ENCODE measurements at places on chromosomes 1 and 21. TPM values are rescaled to one million over a fixed set of nuclear protein-coding genes. Genes with fewer than 3 reads are reported as not detected.
A peak's percentile ranks its signal among the peaks of the same experiment; 100 is the strongest.

Gene ZNHIT6
- 20.0 TPM for total RNA-seq

Gene KCNT2
- total RNA-seq: 26.2 TPM

DNA sequence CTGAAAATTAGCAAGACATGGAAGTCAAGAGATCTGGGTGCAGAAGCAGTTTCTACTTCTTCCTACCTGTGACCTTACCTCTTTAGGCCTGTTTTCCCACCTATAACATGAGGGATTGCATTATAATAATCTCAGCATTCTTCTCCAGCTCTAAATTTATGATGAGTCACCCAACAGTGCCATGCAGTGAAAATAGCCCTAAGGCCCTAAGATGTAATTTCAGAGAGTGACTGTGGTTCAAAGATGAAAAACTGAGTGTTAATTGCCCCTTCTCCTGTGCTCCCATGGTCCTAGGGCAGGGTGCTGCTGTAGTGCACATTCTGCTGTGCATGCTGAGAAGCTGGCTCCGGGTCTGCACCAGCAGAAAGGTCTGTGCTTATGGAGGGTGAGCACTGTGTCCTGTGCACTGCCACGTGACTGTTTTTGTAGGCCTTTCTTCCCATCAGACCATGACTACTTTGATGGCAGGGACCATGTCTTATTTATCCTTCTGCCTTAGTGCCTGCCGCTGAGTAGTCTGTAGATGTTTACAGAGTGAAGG lies 29.7 kb downstream of the JUN start:
- H3K27ac ChIP-seq: peak overlapping the region; percentile 87
- no peaks in the 10 kb centered on the region for H3K27me3 ChIP-seq
- H3K36me3 ChIP-seq: no peaks in the 10 kb centered on the region
- peaks cover 34% of the 10 kb centered on the region for H3K4me1 ChIP-seq
- H3K4me3 ChIP-seq: no peak overlapping the region

Gene GJC2
- total RNA-seq: 1.6 TPM

DNA sequence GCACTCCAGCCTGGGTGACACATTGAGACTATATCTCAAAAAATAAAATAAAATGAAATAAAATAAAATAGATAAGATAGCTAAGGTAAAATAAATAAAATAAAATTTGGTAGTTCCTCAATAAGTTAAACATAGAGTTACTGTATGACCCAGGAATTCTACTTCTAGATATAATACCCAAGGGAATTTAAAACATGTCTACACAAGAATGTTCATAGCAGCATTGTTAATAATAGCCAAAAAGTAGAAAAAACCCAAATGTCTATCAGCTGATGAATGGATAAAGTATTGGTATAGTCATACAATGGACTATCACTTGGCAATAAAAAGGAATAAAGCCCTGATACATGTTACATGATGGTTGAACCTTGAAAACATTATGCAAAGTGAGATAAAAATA lies 47.8 kb downstream of the CEP350 start:
- no peaks in the 10 kb centered on the region for H3K4me1 ChIP-seq
- DNase-seq: no peak
- no peak overlapping the region for H3K4me3 ChIP-seq
- no peak overlapping the region for H3K27ac ChIP-seq

GRCh38 chr21:38875694-38876492 lies 70.2 kb downstream of the ETS2 start:
- no peaks in the 10 kb centered on the region for H3K27me3 ChIP-seq
- no peak overlapping the region for H3K4me3 ChIP-seq
- peaks cover 8% of the 10 kb centered on the region for H3K36me3 ChIP-seq

- H3K27ac ChIP-seq: no peak overlapping the region
- peaks cover 13% of the 10 kb centered on the region for H3K4me1 ChIP-seq
- H3K4me3 ChIP-seq: no peak overlapping the region
- no peak for DNase-seq
Measured at GRCh38 chr1:156245451-156246232, 2.2 kb downstream of the PAQR6 start.

GRCh38 chr1:175278734-175279116 lies 86.1 kb upstream of the KIAA0040 start:
- no peak for DNase-seq
- H3K4me3 ChIP-seq: no peak overlapping the region
- no peaks in the 10 kb centered on the region for H3K27me3 ChIP-seq
- H3K27ac ChIP-seq: no peak overlapping the region

- H3K27ac ChIP-seq: no peak overlapping the region
- DNase-seq: no peak
- H3K36me3 ChIP-seq: no peaks in the 10 kb centered on the region
- H3K4me3 ChIP-seq: no peak overlapping the region
- H3K27me3 ChIP-seq: peaks cover 25% of the 10 kb centered on the region
Measured at GRCh38 chr21:39453571-39454179, 1.9 kb downstream of the SH3BGR start.

DNA sequence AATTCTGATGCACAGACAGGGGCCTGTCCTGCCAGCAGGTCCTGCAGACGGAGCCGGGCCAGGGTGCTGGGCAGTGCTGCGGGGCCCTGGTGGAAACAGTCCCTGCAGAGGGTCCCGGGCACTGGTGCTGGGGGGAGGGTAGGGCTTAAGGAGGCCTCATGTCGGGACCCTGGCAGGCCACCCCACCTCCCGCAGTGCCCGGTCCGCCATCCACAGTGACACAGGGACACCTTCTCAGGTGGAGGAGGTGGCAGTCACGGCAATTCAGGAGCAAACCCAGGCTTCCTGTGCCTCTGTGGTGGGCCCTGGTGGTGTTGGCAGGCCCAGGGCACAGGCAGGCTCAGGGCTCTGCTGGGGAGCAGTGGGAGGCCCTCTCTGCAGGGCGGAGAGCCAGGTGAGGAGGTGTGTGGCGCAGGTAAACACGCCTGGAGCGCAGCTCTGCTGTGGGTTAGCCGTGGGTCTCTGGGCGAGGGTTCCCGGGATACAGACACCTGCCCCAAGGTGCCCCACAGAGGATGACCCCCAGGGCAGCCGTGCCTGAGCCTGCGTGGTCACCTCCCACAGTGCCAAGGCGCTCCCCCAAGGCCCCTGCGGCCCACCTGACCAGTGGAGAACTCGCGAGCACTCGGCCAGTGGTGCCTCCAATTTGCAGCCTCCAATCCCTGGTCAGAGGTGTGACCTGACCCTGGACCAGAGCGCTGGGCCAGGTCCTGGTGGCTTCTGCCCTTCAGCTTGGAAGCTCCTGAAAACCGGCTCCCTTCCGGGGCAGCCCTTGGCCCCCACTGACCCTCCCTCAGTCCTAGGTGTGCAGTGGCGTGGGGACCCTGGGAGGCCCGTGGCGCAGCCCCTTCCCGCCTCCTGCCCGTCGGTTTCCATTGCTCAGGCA lies 19.2 kb downstream of the COL18A1 start:
- H3K4me1 ChIP-seq: peaks cover 37% of the 10 kb centered on the region
- H3K27me3 ChIP-seq: no peaks in the 10 kb centered on the region
- DNase-seq: no peak
- no peak overlapping the region for H3K27ac ChIP-seq

GRCh38 chr1:150708595-150708994 lies 11.6 kb upstream of the GOLPH3L start:
- peaks cover 22% of the 10 kb centered on the region for H3K27me3 ChIP-seq

DNA sequence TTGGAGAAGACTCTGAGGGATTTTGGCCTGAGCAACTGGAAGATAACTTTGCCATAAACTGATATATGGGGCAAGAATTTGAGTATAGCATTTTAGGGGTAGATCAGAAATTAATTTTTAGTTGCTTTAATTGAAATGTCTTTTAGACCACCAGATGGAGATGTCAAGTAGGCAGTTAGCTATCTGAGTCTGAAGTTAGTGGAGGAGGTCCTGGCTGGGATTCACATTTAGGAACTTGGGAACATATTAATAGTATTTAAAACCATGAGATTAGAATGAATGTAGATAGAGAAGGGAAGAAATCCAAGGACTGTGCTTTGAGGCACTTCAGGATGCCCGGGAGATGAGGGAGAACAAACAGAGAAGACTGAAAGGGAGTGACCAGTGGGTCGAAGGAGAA lies 32.6 kb downstream of the SLC44A3 start:
- no peaks in the 10 kb centered on the region for H3K36me3 ChIP-seq
- DNase-seq: no peak
- peaks cover 4% of the 10 kb centered on the region for H3K4me1 ChIP-seq
- H3K27me3 ChIP-seq: no peaks in the 10 kb centered on the region
- no peak overlapping the region for H3K4me3 ChIP-seq

Gene FLG
- total RNA-seq: not detected

DNA sequence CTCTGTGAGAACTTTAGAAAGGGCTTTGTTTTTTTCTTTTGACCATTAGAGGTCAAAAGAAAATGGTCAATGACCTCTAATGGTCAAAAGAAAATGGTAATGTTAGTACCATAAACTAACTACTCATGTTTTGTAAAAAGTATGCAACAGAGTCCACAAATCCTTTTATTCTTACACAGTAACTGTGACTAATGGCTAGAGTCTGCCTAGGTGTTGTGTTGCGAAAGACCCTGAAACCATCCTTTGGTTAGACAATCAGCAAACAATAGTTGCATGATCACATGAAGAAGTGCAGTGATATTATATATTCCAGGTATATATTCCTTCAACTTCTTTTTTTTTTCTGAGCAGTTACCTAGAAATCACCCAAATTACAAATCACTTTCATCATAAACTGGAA lies 40.9 kb downstream of the NEGR1 start:
- no peak overlapping the region for H3K27ac ChIP-seq
- H3K4me3 ChIP-seq: no peak overlapping the region
- no peaks in the 10 kb centered on the region for H3K4me1 ChIP-seq
- H3K27me3 ChIP-seq: no peaks in the 10 kb centered on the region

GRCh38 chr1:94783342-94784189 lies 36.6 kb upstream of the SLC44A3 start:
- no peak for DNase-seq
- H3K27me3 ChIP-seq: peaks cover 5% of the 10 kb centered on the region
- H3K4me1 ChIP-seq: peaks cover 15% of the 10 kb centered on the region
- peak overlapping the region; percentile 85 for H3K27ac ChIP-seq
- peaks cover under 1% of the 10 kb centered on the region for H3K36me3 ChIP-seq

GRCh38 chr1:94658221-94658620 lies 116.7 kb upstream of the F3 start:
- no peak overlapping the region for H3K27ac ChIP-seq
- peaks cover 9% of the 10 kb centered on the region for H3K4me1 ChIP-seq
- H3K4me3 ChIP-seq: no peak overlapping the region
- no peaks in the 10 kb centered on the region for H3K27me3 ChIP-seq
- H3K36me3 ChIP-seq: no peaks in the 10 kb centered on the region

Gene OR10J1
- not detected for total RNA-seq

Gene FAM72A
- 4.3 TPM for total RNA-seq

Gene GCSAML
- total RNA-seq: not detected

- no peaks in the 10 kb centered on the region for H3K27me3 ChIP-seq
- H3K36me3 ChIP-seq: no peaks in the 10 kb centered on the region
- H3K4me3 ChIP-seq: no peak overlapping the region
- H3K4me1 ChIP-seq: no peaks in the 10 kb centered on the region
- no peak for DNase-seq
Measured at GRCh38 chr1:14713077-14713476, 114.6 kb downstream of the KAZN start.

DNA sequence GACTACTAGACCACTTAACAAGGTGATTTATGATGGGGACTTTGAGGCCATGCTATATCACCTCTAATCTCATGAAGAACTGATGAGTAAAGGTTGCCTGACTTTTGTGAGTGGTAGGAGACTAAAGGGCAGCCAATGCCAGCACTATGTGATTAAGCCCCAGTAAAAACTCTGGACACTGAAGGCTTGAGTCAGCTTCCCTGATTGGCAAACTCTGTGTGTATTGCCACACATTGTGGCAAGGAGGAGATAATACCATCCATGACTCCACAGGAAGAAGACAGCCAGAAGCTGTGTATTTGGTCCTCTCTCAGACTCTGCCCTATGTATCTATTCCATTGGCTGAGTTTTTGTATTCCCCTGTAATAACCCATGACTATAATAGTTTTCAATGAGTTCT lies 413.3 kb upstream of the ZRANB2 start:
- no peak overlapping the region for H3K27ac ChIP-seq
- H3K36me3 ChIP-seq: no peaks in the 10 kb centered on the region
- no peak overlapping the region for H3K4me3 ChIP-seq
- no peak for DNase-seq

Gene NKAIN1
- 1.9 TPM for total RNA-seq

DNA sequence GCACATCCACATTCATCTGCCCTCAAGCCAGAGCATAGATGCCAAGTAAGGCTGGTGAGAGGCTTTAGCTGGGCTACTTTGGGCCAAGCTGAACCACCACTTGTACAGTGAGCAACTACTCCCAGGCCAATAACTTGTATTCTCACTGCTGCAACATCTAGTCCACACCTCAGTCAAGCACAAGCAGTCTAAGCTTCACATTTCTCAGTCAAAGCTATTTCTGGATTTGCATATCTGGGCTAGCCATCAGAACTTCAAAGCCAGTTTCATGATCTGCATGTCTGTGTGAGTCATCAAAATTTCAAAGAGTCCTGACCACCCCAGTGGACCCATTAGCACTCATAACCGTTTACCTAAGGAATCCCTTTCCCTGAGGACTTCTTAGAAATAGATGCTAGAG lies 77.7 kb upstream of the DIRAS3 start:
- no peak for DNase-seq
- no peaks in the 10 kb centered on the region for H3K27me3 ChIP-seq
- H3K4me3 ChIP-seq: no peak overlapping the region
- no peaks in the 10 kb centered on the region for H3K4me1 ChIP-seq
- peaks cover 43% of the 10 kb centered on the region for H3K36me3 ChIP-seq
- no peak overlapping the region for H3K27ac ChIP-seq

Gene HCN3
- total RNA-seq: 3.7 TPM

DNA sequence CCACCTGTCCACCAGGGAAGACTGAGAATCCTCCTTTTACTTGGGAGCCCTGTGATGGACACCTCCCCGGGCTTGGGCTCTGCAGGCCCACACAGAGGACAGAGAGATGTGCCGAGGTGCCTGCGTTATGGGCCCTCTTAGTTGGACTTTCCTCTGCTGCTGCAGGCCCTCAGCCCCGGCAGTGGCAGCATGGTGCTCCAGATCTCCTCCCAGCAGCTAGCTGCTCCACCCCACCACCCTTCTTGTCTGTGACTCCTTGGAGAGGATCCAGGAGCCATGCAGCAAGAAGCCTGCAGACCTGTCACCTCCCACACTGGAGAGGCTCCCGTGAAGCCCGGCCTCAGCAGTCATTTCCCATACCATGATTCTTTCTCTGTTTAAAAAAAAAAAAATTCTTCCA lies 27.4 kb downstream of the PHGDH start:
- H3K4me3 ChIP-seq: no peak overlapping the region
- no peak overlapping the region for H3K27ac ChIP-seq
- DNase-seq: no peak
- peaks cover 81% of the 10 kb centered on the region for H3K36me3 ChIP-seq

- H3K4me1 ChIP-seq: no peaks in the 10 kb centered on the region
- H3K27me3 ChIP-seq: no peaks in the 10 kb centered on the region
- no peak overlapping the region for H3K27ac ChIP-seq
Measured at GRCh38 chr1:91635763-91636162, 135.1 kb downstream of the CDC7 start.

DNA sequence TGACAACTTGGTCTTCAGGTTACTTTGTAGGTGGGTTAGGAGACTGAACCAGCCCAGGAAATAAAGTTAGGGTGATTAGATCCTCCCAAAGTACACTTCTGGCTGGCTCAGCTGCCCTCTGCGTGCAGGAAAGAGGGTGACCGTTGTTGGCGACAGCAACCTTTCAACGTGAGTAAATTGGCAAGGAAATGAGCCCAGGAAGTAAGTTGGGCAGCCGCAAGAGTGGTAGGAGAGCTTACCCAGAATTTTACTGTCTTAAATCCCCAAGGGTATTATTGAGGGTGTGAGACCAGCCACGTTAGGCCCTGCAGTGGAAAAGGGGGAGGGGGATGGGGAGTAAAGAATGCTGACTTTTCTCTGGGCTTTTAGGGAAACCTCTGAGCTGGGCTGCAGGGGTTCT lies 1.6 kb downstream of the TENT5C start:
- H3K4me3 ChIP-seq: no peak overlapping the region
- peaks cover 11% of the 10 kb centered on the region for H3K4me1 ChIP-seq
- peaks cover 63% of the 10 kb centered on the region for H3K27me3 ChIP-seq
- no peak for DNase-seq
- H3K27ac ChIP-seq: no peak overlapping the region

Gene ARMH1
- total RNA-seq: 2.7 TPM
